Mucosa of descending colon (tissue), 3 donors: ENCODE measurements at places on chromosomes 4 and X.

- DNase-seq = no peak
Observed at GRCh38 chr4:120056246-120056645, 10.4 kb downstream of the MAD2L1 start.

GRCh38 chr4:140686796-140687195 lies 69.4 kb downstream of the TBC1D9 start:
- no peak for DNase-seq

- peak; percentile 15 for DNase-seq
Observed at GRCh38 chr4:44446801-44447562, 1.6 kb downstream of the KCTD8 start.

GRCh38 chr4:155745984-155746383 lies 12.8 kb upstream of the GUCY1B1 start:
- DNase-seq = no peak

GRCh38 chr4:159171287-159171686 lies 68.4 kb downstream of the RAPGEF2 start:
- DNase-seq = no peak

- DNase-seq = no peak
Observed at GRCh38 chr4:107292979-107293378, 256.9 kb upstream of the DKK2 start.

DNA sequence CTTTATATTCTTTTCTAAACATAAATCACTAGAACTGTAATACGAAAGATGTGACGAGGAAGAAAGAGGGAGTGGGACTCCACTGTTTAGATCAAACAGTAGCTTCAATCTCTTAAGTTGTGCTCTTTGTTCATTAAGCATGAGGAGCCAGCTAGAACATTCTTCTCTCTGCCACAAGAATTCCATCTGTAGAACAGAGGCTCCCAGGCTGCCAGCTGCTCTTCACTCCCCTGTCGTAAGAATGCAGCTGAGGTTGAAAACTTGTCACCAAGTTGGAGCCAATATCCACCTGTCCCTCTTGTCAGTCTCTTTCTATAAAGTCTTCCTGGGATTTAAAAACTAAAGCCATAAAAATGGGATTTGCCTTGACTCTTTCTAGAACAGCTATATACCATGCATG lies 65.0 kb upstream of the SEC24B start:
- DNase-seq = no peak

DNA sequence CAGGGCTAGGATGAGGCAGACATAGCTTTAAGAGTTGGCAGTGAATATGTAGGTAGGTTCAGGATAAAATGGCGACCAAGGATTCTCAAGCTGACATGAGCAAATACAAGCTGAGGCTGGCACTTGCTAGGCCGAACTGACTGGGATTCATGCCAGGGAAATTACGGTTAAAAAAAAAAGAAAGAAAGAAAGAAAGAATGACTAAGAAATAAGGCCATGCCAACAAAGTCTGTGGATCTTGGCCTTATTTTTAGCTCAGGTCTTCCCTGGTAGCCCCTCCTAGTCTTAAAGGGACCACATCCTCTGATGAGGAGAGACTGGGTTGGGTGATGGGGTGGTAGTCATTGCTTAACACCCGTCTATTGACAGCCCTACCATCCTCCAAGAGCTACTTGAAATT lies 64.4 kb upstream of the KLHL13 start:
- DNase-seq = no peak

DNA sequence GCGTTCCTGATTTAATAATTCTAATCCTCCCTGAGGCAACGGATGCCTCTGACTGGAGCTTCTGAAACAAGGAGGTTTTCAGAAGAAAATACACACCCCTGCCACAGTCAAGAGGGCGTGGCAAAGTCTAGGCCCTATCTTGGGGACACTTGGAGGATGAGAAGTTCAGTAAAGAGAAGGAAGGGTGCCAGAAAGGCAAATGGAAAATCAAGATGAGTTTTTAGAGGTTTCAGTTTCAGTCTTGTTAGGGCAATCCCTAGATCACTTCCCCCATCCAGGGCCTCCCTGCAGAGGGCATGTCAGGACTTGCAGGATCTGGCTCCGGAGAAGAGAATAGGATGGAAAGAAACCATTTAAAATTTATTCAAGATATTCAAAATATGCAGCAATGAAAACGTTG lies 28.5 kb upstream of the FGF2 start:
- no peak for DNase-seq

GRCh38 chr4:186689476-186689875 lies 34.2 kb downstream of the FAT1 start:
- DNase-seq = no peak

DNA sequence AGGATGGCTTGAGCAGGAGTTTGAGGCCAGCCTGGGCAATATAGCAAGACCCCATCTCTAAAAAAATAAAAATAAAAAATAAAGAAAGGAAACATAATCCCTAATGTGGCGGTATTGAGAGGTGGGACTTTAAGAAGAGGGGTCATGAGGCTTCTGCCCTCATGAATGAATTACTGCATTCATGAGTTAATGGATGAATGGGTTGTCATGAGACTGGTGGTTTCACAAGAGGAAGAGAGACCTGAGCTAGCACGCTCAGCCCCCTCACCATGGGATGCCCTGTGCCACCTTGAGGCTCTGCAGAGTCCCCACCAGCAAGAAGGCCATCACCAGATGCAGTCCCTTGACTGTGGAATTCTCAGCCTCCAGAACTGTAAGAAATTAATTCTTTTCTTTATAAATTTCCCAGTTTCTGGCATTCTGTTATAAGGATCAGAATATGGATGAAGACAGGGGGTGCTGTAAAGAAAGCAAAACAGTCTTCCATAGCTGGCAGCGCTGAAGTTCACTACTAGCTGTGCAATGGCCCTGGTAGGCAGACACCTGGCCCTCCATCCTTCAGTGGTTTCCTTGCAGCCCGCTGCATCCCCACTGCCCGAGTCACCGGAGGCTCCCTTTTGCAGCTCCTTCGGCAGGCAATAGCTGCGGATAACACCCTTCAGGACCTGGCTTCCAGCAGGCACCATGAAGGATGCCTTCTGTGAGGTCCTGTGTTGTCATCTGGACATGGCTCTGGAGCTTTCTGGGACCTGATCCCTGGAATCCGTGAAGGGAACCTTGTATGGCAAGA lies 44.8 kb upstream of the NSG1 start:
- no peak for DNase-seq

DNA sequence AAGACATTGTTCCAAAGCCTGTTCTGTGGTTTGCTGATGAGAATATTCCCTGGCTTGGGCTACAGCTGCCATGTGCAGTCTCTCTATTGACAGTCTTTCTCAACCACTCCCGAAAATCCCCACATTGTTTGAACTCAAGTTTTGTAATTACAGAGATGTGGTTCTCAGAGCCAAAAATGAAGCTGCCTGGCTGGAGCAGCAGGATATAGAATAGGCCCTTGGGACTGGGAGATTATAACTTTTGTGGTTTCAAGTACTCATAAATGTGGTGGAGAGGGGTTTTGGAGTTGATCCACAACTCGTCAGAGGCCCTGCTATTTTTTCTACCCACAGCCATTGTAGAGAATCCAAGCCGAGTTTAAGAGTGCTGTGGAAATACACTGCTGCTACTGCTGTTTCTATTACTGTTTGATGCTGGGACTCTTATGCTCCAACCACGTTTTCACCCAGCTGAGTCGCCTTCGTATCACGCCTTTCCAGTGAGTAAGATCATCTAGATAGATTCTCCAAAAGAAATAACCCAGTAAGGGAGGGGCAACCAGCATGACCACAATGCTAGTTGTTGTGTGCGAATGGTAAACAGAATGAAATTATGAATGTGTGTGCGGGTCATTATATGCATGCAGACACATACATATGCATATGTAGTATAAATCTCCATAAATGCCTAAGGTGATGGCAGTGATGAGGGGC lies 57.1 kb upstream of the ATXN3L start:
- DNase-seq = no peak

- DNase-seq = peak; percentile 59
Observed at GRCh38 chrX:13078739-13079444, 34.5 kb upstream of the FAM9C start.

- DNase-seq = no peak
Observed at GRCh38 chr4:67988991-67989390, 25.7 kb upstream of the TMPRSS11A start.

- DNase-seq = no peak
Observed at GRCh38 chrX:136493011-136493410, 4.4 kb upstream of the HTATSF1 start.

- peak; percentile 30 for DNase-seq
Observed at GRCh38 chrX:54357414-54358377, at the start of gene WNK3. TSS of gene WNK3 (minus strand) at chrX:54358046.

- DNase-seq = no peak
Observed at GRCh38 chr4:184574861-184575260, 74.4 kb downstream of the CASP3 start.

DNA sequence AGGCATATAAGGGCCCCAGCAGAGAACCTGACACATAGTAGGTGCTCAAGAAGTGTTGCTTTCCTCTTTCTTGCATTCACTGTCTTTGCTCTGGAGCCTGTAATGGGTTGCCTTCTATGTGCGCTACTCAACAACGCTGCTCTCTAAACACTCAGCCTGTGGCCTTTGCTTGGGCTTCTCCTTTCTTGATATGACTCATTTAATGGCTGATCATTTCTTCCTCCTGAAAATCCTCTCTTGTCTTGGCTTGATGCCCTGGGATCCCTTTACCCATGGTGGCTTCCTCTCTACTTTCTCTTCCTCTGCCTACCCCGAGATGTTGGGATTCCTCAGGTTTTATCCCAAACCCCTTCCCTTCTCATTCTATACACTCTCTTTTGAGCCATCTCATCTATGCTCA lies 19.9 kb upstream of the PJA1 start:
- no peak for DNase-seq

DNA sequence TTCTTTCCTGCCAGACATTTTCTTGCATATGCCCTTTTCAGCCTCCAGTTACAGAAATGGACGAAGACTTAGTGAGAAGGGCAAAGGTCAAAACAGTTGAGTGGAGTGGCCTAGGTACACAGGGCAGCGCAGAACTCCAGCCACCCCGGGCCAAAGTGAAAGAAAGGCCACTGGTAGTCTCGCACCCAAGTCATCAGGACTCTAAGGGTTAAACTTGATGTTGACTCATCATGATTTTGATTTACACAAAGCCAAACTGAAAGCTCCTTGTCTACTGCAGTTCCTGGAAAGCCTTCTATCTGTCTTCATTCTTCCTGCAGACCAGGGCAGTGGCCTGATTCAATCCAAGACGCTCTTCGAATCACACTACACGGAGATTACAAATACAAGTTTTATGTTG lies 2.6 kb upstream of the IL13RA1 start:
- DNase-seq = peak; percentile 32

DNA sequence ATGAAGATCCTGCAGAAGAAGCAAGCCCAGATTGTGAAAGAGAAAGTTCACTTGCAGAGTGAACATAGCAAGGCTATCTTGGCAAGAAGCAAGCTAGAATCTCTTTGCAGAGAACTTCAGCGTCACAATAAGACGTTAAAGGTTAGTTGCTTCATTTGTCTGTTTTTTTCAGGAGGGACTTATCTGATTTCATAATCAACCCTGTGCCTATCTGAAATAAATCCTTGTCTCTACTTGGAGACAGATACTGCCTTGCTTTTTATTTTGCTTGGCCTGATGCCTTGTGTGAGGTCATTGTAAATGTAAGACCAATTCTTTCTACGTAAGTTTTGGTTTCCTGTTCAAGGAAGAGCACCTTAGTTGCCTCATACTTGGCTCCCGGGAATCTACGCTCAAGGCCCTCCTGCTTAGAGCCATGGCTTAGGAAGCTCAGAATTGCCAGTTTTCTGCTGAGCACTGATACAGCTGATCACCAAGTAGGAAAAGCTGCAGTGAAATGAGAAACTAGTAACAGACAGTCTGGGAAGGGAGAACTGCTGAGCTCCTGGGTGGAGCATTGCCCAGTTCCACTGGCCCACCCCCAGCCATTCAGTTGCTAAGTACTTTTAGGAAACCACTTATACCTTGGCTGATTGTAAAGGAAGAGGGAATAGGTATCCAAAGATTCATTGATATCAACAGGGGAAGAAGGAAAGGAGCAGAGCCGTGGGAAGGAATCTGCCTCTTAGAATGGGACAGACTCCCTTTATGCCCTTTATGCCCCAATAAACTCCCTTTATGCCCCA lies 41.8 kb downstream of the RBBP7 start:
- DNase-seq = no peak

GRCh38 chr4:19146038-19146437 lies 1105.7 kb upstream of the SLIT2 start:
- DNase-seq = no peak

- no peak for DNase-seq
Observed at GRCh38 chrX:10557166-10557565, 63.2 kb downstream of the MID1 start.

DNA sequence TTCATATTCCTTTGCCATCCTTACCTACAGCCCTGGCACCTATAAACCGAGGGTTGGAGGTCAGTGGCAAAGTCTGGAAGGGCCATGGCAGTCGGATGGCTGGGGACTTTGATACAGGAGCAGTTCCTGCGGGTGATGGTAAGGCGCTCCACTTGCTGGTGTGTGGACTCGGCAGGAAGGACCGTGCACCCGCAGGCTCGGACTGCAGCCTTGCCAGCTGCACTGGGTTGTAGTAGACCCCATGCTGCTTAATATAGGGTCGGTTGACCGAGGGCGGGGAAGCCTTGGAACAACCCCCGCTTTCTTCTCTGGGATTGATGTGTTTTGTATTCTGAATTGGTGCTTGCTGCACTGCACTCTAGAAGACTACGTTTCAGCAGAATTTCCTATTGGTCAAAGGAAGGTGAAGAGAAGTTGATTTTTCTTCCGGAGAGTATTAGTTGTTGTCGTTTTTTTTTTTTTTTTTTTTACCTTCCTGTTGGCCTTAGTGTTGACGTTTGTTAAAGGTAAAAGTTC lies 638 bp downstream of the BLTP1 start:
- DNase-seq = peak; percentile 60

DNA sequence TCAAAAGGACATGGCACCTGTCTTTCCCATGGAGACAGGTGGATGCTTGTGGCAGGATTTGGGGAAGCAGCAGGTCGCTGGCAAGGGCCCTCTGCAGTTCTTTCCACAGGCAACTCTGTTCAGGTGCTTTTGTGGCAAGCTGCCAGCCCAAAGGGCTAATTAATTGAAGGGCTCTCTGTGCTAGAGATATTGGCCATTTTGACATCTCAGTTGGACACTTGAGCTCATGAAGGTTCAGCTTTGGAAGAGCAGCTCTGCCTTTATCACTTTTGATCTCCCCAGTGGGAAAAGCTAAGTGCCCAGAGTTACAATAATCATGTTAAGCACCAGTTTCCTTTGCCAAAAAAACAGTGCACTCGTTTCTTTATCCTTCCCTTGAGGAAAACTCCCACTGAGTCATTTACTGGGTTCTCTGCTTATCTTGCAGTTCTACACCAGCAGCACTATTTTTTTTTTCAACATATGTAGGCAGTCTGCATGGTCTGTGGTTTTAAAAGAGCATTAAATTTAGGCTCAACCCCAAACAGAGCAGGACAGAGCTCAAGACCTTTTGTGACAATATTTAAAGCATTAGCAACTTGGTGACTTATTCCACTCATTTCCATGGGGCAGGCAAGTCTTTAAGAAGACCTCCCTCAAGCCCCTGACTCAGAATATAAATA lies 336.4 kb upstream of the RASGEF1B start:
- DNase-seq = no peak

- no peak for DNase-seq
Observed at GRCh38 chr4:8473198-8473919, 32.8 kb downstream of the TRMT44 start.

- DNase-seq = peak; percentile 1
Observed at GRCh38 chr4:170990989-170991589, 822.1 kb upstream of the GALNTL6 start.

- DNase-seq = no peak
Observed at GRCh38 chr4:8922481-8922880, 50.8 kb upstream of the HMX1 start.
